Thoracic aorta (tissue), 2 donors: ENCODE measurements at places on chromosomes 11 and 22.

- DNase-seq: no peak
Observed at GRCh38 chr11:124301548-124301947, 12.2 kb downstream of the OR8D1 start.

DNA sequence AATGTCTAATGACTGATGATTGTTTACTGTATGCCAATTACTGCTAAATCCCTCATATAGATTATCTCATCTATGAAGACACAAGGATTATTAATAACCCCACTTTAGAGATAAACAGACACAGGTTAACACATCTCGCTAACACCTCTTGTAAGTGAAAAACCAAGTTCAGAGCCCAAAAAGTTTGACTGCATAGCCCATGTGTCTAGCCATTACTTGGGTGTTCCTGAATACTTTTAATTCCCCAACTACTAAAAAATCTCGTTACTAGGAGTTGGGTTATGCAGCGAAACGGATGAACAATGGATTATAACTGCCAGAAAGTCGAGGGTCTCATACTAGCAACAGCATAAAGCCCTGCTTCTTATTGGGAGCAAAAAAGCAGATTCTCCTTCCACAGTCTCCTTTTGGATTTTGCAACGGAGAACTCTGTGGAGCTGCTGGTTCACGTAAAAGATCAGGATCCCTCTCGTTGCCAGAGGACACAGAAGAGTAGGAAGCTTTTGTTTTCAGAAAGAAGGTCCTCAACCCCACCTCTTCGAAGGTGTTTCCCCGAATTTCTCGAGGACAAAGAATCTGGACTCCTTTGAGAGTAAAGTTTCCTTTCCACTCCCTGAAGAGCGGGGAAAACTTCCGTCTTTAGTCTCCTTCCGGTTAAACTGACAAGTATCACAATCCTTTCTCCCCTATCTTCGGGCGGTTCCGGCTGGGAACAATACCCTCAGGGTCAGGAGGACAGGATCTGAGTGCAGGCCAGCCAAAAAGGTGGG lies 979 bp downstream of the ZBED5 start:
- DNase-seq: no peak

DNA sequence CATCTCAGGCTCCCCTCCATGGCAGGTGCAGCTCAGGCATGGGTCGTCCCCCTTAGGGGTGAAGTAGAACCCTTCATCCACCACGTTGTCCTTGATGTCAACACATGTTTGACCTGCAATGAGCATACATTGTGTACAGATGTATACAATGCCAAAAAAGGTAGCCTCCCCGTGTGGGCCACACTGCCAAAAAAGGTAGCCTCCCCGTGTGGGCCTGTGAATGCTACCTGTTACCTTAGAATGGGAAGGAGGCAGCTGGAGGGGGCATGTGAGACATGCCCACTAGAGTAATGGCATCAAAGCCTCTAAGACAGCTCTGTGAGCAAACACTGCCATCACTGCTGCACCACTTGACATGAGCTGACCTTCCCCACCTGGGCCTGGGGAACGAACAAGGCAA lies 73.7 kb downstream of the DGCR2 start:
- DNase-seq: no peak

GRCh38 chr11:102266099-102266498 lies 51.2 kb upstream of the BIRC3 start:
- DNase-seq: no peak

DNA sequence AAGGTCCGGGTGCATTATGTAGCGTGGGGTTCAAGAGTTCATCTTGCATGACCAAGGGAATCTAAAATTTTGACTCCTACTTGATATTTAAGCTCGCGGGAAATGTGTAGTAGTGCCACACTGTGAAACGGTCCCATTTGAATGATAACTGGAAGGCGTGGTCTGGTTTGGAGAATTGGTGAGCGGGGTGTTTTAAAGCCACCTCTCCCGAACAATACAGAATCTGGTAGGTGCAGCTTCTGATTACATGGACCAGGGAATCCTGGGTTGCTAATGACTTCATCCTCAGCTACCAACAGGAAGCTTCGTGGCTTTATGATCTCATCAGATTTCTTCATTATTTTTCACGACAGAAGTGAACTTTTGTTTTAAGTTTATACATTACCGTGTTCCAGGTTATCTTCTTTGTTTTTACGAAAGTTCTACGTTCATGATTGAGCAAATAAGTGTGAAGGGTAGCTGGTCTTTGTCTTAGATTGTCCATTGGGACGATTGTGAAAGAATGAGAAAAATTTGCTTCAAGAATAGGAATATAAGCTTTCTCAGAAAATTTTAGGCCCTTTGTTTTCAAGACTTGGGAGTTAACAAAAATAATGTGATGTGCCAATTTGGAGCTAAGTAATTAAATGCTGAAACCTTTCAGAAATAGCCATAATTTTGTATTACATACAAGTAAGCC lies 1.7 kb downstream of the QSER1 start:
- no peak for DNase-seq

DNA sequence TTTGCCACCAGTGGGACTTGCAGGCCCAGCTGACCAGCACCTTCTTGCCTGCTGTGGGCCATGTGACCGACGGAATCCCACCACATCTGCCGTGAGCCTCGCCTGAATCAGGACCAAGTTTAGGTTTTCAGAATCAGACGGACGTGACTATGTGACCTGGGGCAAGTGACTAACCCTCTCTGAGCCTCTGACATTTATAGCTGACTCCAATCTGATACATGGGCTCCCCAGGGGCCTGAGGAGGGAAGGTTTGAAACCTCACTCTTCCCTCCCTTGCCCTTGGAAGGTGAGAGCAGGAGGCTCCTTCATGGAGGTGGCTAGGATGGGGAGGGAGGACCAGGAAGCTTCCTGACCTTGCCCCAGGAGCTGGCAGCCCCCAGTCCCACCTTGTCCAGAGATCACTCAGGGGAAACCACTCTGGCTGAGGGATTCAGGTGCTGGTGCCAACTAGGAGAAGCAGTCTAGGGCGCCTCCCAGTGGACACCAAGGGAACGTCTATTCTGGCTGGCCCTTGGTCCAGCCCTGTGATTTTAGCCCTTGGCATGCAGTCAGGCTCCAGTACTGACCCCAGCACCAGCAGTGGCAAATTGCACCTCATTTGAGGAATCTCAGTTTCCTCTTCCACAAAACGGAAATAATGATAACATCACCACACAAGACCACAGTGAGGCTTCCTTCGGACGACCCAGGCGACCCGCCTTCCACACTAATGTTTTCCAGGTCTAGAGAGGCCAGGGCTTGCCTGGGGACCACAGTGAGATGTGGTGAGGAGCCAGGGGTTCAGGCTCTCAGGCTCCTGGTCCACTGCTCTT lies 47.2 kb upstream of the SYT7 start:
- DNase-seq: no peak

GRCh38 chr11:18313965-18314763 lies 7.8 kb downstream of the HPS5 start:
- no peak for DNase-seq

DNA sequence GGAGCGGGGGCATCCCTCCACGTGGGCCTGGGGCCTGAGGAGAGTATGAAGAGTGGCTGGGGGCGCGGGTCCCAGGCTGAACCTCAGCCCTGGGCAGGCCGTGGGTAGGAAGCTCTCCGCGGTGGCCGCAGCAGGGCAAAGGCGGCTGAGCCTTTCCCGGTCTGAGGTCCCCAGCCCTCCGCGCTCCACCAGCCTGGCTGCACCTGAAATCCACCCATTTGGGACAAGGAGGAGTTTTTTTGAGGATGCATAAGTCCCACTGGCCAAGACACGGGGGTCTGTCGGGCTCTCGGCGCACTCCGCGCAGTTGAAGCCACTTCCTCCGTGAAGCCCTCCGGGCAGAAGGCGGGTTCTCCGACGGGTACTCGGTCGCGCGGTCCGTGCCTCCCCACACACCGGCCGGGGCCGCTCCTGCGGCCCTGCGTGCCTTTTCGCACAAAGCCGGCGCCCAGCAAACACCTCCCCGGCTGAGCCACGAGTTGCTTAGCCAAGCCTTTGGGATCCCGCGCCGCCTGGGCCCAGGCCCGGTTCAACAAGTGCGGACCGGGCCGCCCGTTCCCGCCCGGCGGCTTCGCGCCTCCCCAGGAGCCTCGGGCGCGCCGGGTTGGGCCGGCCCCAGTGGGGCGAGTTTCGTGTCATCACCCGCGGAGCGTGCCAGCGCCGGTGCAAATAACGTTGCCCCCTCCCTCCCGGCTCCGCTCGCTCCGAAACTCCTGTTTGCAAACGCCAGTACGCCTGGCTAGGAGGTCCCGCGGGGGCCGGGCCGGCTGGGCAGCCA lies 666 bp upstream of the OVOL1 start:
- no peak for DNase-seq

DNA sequence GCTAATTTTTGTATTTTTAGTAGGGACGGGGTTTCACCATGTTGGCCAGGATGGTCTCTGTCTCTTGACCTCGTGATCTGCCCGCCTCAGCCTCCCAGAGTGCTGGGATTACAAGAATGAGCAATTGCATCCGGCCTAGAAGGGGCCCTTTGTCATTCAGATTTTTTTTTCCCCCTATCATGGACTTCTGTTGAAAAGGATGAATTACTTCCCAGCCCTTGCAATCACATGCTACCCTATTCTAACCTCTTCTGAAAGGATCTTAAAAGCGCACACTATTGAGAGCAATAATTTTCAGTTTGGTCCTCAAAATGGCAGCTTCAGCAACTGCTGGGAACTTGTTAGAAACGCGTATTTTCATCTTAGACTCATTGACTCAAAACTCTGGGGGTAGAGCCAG lies 575.6 kb upstream of the KIRREL3 start:
- no peak for DNase-seq
